ENCODE measurements at places on chromosomes 2 and 18. TPM values are rescaled to one million over a fixed set of nuclear protein-coding genes. Genes with fewer than 3 reads are reported as not detected.

Gene UNC80
- total RNA-seq: under 0.01 TPM

Gene AGPS
- total RNA-seq: 22.1 TPM

Gene ZNF804A
- total RNA-seq: 3.0 TPM

Gene SPATA3
- not detected for total RNA-seq

Gene PLGLB2
- 1.7 TPM for total RNA-seq
